ENCODE measurements at places on chromosomes 3 and 15.

GRCh38 chr15:89307791-89308190 is 26.8 kb downstream of the POLG start:
- DNase-seq, result no peak

DNA sequence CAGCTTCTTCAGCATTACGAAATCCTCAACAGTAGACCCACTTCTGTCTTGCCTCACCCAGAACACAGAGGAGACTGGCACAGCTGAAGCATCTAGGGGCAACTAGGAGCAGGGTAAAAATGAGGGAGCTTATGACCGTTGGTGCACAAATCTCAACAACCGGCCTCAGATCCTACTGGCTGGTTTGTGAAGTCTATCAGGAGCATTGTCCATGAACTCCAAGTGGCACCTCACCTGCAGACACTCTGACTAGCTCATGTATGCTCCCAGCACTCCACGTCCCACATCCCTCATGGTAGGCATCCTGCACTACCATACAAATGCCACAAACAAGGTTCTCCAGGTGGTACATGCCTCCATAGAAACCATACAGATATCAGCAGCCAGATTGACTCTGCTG is 163.1 kb downstream of the TLE3 start:
- DNase-seq, result no peak

- DNase-seq, result no peak
Measured at GRCh38 chr3:26264708-26265107, 357.9 kb upstream of the LRRC3B start.

DNA sequence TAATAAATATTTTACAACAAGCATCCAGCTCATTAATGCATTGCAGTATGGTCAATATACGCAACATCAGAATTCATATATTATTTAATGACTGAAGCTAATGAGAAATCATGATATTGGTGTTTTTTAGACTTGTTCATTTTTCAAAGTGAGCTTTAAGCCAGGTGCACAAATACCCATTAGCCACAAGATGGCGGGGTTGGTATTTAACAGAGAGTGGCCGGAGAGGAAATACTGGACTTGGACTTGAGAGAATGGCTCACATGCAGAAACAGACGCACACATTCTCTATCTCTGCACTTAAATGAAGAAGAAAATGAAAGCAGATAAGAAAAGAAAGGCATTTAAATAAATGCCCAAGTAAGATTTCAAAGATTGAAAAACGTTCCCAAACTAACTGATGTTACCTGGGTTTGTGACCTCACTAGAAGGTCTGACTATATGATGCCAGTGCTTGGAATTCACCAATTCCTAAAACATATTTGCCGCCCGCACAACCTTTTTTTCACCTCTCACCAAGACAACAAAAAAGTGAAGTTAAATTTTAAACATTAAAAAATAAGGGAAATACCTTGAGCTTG is 21.2 kb upstream of the CRBN start:
- no peak for DNase-seq

DNA sequence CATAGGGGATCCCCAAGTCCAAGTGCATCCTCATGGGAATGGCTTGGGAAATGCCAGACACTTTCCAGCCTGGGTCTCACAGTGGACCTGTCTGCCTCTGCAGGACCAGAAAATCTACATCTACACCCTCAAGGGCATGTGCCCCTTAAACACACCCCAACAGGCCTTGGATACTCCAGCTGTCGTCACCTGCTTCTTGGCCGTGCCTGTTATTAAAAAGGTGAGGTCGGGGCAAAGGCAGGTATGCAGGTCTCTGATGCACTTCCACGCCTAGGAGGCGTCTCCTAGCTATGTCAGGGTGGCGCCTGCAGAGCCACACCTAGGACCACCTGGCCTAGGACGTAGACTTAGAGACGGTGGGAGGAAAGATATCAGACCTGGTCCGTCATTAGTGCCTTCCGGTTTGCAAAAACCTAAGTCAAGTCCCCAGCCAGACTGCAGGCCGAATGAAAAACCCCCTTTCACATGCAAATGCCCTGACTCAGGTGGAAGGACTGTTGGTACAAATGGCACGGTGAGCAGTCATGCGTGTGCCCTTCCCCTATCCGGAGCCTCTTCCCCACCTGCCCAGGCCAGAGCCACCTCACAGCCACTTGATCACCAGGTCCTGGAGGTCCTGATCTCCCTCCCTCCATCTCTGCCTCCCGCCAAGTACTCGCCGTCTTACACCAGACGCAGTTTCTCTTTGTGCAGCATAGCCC is 143.5 kb downstream of the LRRK1 start:
- peak; percentile 77 for DNase-seq

DNA sequence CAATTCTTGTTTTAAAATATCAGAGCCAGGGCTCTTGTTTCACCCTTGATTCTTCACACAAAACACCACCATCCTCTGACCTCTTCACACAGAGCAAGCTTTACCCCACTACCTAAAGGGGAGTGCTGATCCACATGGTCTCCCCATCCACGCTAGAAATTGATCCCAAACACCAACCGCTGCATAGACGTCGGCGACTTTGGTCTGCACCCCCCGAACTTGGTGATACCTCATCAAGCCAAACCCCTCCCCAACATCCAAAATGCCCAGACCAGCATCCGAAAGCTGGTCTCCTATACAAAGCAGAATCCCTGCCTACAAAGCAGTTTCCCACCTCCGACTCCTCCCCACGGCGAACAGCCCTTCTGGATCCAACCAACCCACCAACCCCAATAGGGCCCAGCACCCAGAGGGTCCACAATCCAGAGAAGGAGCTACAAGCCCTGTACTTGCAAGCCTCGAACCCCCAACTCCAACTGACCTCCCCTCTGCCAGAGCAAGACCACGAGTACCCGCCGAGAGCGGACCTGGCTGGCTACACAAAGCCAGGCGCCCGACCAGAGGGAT is 25.8 kb upstream of the MTHFS start:
- no peak for DNase-seq

GRCh38 chr3:149473357-149474249 is 894 bp upstream of the TM4SF4 start:
- no peak for DNase-seq

DNA sequence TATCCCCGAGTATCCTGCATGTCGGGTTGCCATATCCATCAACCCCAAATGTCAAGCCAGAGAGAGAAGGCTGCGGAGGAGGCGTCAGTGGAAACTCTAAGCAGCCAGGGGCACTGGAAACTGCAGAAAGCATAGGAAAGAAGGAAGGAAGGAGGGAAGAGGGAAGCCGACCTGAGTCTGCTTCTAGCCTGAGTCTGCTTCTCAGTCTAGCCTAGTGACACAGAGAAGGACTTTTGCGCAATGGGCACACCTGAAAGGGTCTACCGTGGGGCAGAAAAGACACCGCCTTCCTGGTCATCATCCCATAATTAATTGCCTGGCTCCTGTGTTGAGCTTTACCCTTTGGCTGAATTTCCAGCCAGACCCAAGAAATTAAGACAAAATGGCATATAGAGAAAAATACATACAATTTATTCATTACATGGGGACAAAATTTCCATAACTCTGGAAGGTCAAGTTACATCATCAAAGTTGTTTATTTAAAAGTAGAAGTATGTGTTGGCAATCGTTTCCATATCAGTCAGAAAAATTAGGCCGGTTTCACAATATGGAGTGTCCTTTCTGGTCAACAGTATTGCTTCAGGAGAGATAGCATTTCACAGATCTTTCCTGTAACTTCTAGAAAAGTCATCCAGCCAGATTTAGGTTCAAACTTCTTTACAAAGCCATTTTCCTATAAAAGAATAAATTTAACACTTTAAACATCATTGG is 10.3 kb downstream of the BCL2A1 start:
- DNase-seq, result no peak

DNA sequence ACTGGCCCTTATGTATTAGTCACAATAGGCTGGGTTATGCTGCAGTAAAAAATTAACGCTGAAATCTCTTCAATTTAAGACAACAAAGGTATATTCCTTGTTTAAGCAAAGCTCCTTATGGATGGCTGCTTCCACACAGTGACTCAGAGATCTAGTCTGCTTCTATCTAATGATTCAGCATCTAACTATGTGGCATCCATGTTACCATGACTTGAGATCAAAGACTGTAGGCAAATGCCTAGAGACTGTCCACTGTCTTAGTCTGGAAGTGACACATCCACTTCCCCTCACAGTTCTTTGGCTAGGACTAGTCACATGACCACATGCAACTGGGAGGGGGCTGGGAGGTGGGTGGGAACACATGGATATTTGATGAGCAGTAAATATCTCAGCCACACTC is 61.3 kb upstream of the PSMD6 start:
- DNase-seq, result no peak

GRCh38 chr3:75218577-75218976 is 445.6 kb upstream of the FRG2C start:
- DNase-seq, result no peak

DNA sequence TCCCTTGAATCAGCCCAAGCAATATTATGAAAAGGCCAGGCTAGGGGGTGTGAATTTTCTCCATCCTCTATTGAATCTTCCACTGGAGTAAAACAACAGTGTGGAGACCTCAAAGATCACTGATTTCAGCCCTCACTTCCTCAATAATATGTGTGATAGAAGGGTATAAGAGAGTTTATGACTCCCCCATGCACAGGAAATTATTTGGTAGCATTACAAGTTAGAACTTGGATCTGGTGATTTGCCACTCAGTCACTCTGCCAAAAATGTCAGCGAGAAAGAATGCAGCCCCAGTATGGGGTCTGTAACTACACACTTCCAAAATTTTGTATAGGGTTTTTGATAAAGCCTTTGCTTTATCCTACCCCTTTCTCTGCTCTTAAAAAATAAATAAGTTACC is 81.0 kb upstream of the KCNMB2 start:
- DNase-seq, result no peak
